ENCODE measurements at places on chromosomes 7 and 10.

DNA sequence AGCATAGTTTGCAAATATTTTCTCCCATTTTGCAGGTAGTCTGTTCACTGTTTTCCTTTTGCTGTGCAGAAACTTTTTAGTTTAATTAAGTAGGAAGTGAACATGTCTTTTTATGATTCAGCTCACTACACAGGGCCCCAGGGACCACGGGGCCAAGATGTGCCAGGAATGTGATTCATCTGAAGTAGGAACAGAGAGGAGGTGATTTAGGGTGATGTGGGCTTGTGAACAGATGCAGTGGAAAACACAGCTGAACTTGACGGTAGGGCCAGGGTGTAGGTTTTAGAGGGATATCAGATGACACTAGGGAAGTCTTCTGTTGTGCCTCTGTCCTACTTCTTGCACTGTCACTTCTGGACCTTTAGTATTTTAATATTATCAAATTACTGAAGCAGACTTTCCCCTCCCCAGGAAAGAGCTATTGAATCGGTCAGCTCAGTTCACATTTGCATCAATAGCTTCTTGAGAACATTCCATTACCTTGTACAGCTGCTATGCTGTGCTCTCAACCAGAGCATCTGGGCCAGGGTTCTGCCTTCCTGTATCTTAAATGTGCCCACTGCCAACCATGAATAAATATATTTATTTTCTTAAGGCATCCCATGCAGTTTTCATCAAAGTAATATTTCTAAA lies 96.9 kb downstream of the OSBPL3 start:
- DNase-seq: no peak

DNA sequence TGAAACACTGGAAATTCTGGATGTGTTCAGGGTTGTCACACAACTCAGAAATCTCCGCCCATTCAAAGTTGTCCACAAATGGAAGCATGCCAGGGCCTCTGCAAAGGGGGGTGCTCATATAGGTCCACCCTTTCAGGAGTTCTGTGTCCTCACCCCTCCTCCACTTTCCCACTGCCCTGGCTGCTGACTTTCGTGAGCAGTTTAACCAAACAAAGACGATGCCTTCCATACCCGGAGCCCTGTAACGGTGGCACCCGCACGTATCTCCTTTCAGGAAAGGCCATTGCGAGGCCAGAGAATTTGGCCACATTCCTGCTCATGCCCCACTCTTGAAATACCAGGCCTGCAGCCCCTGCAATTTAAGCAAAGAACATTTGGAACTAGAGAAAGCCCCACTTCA lies 1.4 kb downstream of the CPXM2 start:
- DNase-seq: no peak

DNA sequence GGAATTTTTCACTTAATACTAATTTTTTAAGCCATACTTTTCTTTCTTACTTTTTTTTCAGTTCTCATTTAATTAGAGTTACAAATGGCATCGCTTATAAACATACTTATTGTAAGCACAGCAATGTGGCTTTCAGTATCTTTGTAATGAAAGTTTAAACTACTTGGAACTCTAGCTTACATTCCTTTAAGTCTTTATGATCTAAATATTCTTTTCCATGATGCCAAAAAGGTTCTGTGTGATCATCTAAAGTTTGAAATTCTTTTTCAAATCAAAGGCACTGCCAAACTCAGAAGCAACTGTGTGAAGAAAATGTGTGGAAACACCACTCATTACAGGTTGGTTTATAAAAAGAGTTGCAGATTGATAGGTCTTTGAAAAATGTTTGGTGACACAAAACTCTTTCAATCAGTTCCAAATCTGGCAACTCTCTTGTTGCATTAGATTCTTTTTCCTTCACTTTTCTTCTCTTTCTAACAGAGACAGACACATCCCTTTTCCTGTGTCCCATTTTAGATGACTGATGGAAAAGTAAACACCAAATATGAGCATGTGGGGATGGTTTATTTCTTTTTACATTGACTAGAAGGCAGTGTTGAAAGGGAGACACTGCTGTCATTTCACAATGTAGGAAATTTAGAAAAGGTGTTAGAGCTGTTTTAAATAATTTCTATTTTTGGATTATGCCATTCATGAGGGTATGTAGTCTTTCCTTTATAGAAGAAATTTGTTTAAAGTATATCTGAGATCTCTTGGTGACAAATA lies 392.3 kb downstream of the SUGCT start:
- DNase-seq: no peak

- DNase-seq: no peak
These were observed 15.0 kb upstream of the GFRA1 start for GRCh38 chr10:116287906-116288501.

- no peak for DNase-seq
These were observed 49.3 kb downstream of the PNLIPRP2 start for GRCh38 chr10:116669832-116670644.

DNA sequence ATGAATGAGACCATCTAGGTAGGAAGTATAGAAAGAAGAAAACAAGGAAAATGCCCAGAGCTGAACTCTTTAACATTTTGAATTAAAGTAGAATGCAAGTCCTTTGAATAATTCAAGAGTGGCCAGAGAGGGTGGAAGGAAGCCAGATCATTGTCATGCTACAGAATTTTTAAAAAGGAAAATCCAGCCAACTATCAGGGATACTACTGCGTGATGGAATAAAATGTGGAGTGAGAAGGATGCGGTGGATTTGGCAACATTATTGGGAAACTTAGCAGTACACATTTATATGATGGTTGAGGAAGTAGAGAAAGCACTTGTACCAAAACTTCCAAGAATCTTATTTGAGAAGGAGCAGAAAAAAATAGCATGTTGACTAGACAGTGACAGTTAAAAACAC lies 261.6 kb downstream of the GPR158 start:
- DNase-seq: no peak

DNA sequence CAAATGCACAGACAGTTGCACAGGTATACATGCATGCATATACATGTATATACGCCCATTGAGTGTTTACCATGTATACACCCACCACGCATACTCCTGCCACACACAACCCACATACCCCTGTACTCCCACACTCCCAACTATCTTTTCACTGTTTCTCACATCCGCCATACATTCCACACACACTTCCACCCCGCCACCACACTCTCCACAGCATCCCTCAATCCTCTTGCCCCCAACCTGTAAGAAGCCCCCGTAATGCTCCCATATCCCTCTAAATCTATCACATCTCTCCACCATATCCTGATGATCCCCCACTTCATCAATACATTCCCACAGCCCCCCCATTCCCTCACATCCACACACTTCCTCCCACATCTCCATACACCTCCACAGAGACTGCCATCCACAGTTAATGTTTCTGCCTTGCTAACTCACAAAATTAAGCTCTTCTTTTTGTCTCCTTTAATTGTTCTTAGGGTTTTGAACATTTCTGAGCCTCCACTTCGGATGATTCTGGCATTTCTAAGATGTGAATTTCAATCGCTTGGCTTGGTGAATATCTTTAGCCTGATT lies 47.4 kb downstream of the GPR158 start:
- DNase-seq: no peak
